ENCODE measurements at places on chromosomes 2 and 18.

GRCh38 chr2:226913641-226914040 is 77.8 kb downstream of the RHBDD1 start:
- no peak for DNase-seq

GRCh38 chr18:35171315-35171987 is 69.4 kb upstream of the ZNF397 start:
- no peak for DNase-seq

DNA sequence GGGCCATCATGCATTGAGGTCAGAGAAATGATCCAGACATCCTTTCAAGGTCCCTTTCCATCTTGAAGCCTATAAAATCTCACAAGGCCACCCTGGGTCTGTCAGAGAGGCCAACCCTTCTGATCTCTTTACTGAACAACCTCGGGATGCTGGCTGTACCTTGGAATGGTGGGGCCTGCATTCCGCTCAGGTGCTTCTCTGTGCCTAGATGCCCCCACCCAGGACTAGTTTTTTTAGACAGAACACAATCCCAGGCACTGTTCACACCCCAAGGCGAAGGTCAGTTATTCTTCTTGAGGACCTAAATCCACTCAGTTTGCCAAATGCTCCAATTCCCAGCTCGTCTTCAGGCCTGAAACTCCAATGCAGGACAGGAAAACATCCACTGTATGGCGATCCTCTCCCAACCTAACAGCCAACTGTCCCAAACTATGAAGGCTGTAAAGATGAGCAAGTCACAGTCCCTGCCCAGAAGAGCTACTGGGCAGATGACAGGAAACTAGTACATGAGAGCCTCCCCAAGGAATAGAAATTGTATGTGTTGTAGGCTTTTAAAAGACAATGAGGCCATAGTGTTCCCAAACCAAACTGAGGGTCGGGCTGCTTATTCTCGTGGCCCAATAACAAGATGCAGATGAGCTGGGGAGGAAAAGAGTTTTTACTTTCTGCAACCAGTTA is 154.4 kb upstream of the ACAA2 start:
- no peak for DNase-seq

DNA sequence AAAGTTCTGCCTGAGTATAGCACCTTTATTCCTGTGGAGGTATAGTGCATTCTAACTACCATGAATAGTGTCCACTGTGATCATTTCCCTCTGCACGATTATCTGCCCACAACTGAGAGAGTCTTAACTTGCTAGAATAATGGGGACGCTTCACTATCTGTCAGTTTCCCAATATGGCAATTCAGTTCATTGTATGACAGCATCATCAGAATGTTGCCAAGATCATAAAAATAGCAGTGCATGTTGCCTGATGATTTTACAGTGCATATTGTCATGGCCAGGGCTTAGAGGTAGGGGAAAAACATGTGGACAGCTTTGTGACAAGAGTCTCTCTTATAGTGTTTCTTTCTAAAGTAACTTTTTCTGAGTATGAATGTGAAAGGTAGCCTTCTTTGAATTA is 6.1 kb downstream of the RASGRP3 start:
- no peak for DNase-seq

GRCh38 chr2:11969774-11970173 is 223.3 kb downstream of the LPIN1 start:
- no peak for DNase-seq

DNA sequence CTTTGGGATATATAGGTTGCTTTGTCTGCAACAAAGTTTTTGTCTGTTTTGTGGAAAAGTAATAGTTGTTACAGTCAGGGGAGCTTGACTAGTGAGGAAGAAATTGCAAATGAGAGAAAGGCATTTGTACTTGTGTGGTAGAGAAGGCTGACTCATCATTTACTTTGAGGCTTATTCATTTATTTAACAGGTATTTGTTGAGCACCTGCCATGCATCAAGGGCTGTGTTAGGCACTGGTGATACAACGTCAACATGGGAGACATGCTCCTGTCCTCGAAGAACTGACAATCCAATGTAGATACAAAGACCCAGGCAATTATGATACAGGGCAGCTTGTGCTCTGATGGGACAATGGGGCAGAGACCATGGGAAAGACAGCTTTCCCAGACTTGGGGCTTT is 79.5 kb downstream of the UPP2 start:
- no peak for DNase-seq

- no peak for DNase-seq
These were observed 185.8 kb downstream of the DOK6 start for GRCh38 chr18:69586537-69586936.

- DNase-seq: no peak
These were observed 31.9 kb upstream of the FOSL2 start for GRCh38 chr2:28360718-28361293.

GRCh38 chr2:121778741-121779487 is 23.5 kb downstream of the TSN start:
- DNase-seq: no peak

GRCh38 chr2:241465543-241465942 is 42.8 kb downstream of the STK25 start:
- no peak for DNase-seq

GRCh38 chr2:198327526-198327925 is 523.1 kb downstream of the PLCL1 start:
- no peak for DNase-seq

Data from esophagus squamous epithelium (tissue), 5 donors.